Esophagus squamous epithelium (tissue), 5 donors: ENCODE measurements at places on chromosomes 1 and 21.

DNA sequence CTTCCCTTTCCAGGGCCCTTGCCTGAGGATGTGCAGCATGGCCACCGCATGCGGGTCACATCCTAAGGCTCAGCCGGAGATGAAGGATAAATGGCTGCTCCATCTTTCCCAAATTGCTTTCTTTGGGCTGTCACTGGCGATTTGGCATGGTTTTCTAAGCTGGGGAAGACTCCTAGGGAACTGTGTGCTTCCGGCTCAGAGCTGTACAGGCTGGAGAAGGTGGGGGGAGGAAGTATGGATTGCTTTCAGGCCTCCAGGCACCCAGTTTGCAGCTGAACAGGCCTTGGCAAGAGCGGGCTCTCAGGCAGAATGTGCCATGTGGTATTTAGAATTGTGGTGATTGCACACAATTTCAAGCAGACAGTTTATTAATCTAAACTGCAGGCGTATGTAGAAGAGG lies 48.9 kb downstream of the TMEM53 start:
- DNase-seq: no peak

- no peak for DNase-seq
Measured at GRCh38 chr1:115929881-115930280, 46.4 kb upstream of the SLC22A15 start.

GRCh38 chr1:46480959-46481646 lies 8.5 kb upstream of the DMBX1 start:
- no peak for DNase-seq

- DNase-seq: no peak
Measured at GRCh38 chr1:89604414-89604735, 28.5 kb upstream of the LRRC8C start.

- DNase-seq: no peak
Measured at GRCh38 chr1:57966751-57967406, 543.0 kb upstream of the DAB1 start.

DNA sequence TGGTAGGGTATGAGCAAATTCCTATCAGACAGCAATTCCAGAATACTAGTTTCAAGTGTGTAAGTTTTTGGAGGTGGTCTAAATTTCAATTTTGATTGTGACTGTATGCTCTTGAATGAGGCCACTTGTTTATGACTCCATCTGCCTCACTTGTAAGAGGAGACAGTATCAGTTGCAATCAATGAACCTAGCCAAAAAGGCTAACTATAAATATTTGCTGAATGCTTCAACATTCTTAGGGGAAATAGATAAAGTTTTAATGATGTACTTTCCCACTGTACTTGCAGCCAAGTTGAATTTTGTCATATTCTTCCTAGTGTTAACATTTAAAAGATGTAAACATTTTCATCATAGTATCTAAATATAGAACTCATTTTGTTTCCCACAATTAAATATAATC lies 32.1 kb upstream of the RWDD3 start:
- no peak for DNase-seq

DNA sequence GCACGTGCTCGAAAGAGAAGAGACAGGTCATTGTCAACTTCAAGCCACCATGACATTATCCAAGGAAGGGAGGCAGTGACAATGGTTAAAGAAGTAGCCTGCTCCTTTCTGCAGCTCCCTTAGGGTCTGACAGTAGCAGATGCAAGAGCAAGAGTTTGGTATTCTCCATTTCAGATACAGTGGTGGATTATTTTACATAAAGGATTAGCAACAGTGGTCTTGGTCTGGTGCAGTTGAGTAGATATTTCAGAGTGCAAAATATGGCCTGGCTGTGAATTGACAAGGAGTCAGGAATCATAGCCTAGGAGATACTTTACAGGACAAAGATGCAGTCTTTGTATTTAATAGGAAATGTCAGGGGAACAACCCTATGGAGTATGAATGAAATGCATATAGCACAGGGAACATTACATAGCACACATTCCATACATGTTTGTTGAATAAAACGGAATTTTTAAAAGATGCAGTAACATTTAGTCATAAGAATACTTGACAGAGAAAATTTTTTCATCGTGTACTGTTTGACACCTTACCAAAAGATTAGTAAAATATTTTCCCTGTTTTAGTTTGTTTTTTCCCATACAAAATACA lies 41.8 kb downstream of the CHRM3 start:
- DNase-seq: no peak

DNA sequence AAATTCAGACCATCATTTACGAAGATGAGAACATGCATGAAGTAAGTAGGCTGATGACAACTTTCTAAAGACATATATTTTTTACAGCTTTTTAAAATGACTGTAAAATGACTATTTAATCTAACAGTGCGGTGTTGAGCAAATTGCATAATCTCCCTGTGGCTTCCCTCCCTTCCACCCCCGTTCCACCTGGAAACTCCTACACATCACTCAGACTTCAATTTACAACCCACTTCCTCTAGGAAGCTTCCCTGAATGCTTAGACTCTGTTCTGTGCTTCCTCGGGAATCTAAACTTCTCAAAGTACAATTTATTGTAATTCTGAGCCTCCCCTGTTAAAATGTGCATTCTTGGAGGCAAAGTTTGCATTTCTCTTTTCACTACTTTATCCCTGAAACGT lies 354.9 kb downstream of the DPYD start:
- no peak for DNase-seq

DNA sequence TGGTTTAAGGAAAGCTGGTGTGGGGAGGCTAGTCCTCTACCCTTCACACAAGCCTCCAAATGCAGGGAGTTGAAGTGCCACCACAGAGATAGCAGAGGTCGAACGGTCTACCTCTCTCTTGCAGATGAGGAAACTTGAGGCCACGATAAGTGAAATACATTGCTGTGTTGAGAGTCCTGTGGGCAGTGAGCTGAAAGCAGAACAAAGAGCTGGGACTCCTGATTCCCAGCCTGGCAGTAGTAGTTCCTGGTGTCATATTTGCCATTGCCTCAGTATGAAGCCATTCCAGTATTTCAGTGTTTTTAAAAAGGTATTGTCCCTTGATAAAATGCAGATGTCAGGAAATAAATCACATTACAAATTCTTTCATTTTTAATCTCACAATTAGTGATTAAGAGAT lies 28.6 kb downstream of the AK4 start:
- no peak for DNase-seq

DNA sequence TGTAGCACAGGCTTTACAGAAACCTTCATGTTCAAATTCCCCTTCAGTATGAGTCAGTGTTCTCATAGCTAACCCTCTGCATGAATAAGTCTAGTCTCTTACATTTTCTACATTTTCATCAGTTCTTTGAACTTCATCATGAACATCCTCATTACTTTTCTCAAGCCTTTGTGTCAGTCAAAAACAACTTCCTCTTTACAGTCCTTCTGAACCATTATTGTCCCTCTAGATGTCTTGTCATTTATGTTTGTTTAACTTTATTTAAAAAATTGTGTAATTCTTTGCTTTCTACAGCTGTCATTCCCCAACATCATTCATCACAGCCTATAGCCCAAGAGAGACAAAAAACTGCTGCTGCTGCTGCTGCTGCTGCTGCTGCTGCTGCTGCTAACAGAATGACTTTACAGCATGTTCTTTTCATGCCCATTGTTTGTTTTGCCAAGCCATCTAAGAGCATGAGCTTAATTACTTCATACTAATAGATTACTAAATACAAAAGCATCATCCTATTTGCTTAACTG lies 133.1 kb downstream of the LRRC40 start:
- no peak for DNase-seq

DNA sequence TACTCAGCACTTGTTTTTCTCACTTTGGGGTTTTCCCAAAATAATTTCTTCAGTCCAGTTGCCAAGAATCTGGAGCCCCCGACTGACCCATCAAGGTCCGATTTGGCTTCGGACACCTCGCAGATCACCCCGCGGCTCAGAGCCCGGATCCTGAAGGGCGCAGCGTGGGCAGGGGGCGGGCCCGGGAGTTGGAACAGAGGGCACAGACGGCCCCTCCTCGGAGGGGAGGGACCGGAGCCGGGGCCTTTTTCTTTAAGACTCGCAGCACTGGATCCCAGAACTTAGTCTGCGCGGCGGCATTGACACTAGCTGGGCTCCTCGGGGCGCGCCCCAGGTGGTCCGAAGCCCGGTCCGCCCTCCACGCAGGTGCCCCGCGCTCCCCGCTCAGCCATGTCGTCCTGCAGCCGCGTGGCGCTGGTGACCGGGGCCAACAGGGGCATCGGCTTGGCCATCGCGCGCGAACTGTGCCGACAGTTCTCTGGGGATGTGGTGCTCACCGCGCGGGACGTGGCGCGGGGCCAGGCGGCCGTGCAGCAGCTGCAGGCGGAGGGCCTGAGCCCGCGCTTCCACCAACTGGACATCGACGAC lies at the start of gene CBR3:
Gene CBR3, plus strand, starts transcription at position 277 of the 588 bp plus-strand sequence. Its CDS starts 114 bp downstream, at position 391.
- DNase-seq: no peak

DNA sequence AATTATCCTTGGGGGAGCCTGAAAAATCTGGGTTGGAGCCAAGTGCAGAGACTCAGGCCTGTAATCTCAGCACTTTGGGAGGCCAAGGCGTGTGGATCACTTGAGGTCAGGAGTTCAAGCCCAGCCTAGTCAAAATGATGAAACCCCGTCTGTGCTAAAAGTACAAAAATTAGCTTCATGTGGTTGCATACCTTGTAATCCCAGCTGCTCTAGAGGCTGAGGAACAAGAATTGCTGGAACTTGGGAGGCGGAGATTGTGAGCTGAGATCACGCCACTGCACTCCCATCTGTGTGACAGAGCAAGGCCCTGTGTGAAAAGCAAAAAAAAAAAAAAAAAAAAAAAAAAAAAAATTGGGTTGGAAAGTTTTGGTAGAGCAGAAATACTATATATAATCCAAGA lies 1563.6 kb upstream of the PRMT6 start:
- no peak for DNase-seq

DNA sequence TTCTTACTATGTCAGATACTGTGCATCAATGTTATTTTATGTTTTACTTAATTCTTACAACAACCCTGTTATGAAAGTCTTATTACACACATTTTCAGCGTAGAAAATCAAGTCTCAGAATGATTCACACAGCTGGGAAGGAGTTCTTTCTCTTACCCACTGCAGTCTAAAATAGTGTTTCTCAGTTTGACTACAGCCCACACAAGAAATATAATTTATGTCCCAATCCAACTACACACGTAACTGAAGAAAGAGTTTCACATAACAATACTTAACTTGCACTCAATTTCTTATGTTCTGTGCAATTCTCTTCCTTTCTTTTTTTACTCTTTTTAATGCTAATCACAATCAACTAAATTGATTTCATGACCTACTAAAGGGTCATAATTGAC lies 252.8 kb upstream of the ADGRL2 start:
- DNase-seq: no peak

DNA sequence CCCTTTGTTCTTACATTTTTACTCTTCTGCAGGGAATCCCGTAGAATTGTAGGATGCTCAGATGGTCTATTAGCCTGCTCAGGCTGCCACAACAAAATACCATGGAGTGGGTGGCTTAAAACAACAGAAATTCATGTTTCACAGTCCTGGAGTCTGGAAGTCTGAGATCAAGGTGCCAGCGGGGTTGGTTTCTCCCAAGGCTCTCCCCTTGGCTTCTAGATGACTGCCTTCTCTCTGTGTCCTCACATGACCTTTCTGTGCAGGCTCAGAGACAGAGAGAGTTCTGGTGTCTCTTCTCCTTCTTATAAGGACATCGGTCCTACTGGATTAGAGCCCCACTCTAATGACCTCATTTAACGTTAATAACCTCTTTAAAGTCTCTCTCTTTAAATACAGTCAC lies 41.7 kb downstream of the HUNK start:
- DNase-seq: no peak

- DNase-seq: no peak
Measured at GRCh38 chr1:109213345-109213823, 334 bp upstream of the SARS1 start.

DNA sequence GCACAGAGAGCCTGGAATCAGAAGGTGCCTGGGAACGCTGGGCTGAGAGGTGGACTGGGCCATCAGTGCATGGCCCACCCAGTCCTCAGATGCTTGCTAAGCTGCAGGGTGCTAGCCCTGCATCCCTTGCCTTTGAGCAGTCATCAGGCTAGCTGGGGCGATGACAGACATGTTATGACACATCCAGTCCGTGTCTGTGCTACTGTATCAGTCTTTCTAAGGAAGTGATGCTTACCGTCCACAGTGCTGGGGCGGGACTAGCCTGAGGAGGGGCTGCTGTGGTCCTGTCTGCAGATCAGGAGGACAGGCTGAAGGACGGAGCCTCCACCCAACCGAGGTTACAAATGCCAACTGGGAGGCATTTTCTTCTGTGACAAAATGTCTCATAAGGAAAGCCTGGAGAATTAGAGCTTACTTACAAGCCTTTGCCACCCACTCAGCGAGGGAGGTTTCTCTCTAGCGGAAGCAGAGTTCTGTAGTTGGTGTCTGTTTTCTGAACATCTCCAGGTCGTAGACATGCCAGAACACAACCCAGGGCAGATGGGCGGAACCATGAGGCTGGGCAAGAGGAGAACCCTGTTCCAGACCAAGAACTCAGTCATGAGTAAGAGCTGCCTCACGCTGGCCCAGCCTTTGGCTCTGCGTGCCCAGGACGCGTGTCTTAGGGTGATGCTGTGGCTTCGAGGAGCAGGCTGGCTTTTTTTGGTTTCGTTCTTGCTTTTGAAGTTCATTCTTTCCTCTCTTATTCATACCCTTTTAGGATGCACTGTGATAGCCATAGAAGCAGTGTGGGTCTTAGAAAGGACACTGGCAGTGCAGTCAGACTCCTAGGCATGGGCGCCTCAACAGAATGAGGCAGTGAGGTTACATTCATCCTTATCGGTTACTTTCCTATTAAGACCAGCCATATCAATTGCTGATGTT lies 14.3 kb downstream of the SLFNL1 start:
- DNase-seq: no peak

DNA sequence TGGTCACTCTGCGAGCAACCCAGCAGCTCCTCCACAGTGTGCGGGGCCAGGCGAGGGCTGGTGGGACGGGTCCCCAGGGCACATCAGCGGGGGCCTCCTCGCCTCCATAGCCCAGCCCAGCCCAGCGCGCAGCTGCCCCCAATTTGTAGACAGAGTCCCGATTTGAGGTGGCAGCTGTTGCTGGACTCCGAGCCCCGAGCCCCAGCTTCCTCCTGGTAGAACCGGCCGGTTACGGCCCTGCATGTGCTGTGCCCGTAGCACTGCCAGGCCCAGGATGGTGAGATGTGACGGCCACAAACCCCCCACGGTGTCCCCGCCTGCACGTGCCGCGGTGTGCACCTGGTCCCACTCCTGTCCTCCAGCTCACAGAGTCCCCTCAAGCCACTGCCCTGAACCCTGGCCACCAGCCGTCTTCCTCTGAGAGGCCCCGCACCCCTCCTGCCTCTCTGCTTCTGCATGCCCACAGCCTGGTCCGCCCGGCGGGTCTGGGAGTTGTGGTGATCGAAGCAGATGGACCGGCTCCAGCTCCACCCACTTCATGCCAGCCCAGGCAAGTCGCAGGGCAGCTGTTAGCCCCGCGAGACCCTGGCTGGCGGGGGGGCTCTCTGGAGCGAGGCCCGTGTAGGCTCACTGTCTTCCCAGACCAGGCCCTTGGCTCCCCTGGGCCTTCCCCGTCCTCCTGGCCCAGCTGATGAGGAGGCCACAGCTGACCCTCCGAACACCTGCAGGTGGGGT lies 55.5 kb downstream of the MORN1 start:
- DNase-seq: no peak

GRCh38 chr21:16279731-16280581 lies 550.2 kb downstream of the USP25 start:
- no peak for DNase-seq
